ENCODE measurements at places on chromosomes 2 and 18. TPM values are rescaled to one million over a fixed set of nuclear protein-coding genes. Genes with fewer than 3 reads are reported as not detected.

The FAM98A gene
- 57.1 TPM for total RNA-seq

The ALPG gene
- not detected for total RNA-seq

The PDE6D gene
- 26.1 TPM for total RNA-seq

The SPP2 gene
- total RNA-seq, result not detected

The ZBTB7C gene
- under 0.01 TPM for total RNA-seq

The VWA3B gene
- total RNA-seq, result not detected

The PLEK gene
- not detected for total RNA-seq

The FKBP7 gene
- 1.8 TPM for total RNA-seq

GRCh38 chr2:170486730-170487129 is 228.4 kb upstream of the SP5 start:
- DNase-seq, result no peak

DNA sequence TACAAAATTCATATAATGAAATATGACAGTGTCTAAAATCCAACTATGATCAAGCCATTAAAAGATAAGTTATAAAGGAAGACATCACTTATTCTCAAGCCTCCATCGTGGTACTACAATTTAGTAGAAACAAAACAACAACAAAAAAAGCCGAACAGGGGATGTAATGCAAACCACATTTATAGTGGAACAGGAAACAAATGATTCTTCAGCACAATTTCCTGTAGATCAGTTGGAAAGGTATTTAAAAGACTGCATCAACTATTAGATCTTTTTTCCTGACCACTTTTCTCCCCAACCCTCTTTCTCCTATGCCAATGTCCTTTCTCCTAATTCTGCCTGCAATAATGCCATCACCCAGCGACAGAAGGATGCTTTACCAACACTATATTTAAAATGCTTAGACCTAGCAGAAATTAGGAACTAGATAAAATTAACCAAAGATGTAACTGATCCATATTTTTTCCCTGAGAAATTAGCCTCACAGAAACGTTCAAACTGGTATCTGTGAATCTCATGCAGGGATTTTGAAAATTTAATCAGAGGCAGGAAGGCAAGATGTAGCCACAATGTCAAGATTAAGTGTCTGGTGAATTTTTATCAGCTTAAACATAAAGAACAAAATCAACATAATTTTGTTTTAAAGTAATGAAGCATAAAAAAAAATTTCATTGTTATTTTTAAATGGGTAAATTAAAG is 271.4 kb downstream of the TCF4 start:
- DNase-seq, result no peak

GRCh38 chr2:239970004-239970623 is 55.0 kb downstream of the NDUFA10 start:
- no peak for DNase-seq

GRCh38 chr2:167842047-167842446 is 405.3 kb downstream of the STK39 start:
- no peak for DNase-seq

DNA sequence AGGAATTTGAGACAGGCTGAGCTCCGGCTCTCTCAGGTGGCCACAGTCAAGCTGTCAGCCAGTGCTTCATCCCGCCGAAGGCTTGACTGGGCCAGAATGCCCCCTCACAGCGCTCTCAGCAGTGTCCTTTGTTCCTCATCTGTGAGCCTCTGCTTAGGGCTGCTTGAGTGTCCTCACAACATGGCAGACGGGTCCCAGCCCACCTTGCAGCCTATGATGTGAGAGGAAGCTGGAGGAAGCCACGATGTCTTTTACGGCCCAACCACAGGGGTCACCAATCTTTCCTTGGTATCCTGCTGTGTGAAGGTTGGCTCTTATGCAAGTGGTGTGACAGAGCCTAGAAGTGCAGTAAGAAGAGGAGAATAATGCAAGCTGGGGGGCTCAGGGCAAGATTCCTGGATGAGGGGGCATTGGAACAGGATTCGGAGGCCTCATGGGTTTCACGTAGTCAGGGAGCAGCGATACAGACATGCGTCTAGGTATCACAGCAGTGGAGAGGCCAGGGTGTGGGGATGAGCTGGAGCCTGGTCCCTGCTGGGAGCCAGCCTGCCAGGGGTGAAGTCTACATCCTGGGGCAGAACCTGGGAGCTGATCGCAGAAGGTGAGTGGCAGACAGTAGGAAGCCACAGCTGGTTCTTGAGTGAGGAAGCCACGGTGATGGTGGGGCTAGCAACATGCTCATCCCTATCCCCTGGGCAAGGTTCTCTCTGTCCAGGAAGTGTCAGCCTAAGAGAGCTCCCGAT is 234.1 kb downstream of the GLI2 start:
- DNase-seq, result no peak

DNA sequence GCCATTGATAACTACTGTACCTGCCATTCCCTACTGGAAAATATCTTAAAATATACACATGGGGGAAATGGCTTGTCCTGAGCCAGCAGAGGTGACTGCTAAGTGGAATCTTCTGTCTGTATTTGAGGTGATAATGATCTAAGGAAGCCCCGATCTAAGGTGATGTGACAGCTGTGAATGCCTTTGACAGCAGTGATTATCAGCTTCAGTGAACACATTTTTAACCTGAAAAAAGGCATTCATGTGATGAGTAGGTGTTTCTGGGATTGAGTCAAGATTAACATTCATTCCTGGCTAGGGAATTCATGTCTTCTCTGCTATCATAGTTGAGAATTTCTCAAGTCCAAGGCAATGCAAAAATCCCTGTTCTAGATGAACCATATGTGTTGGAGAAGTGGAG is 9.1 kb upstream of the MAPRE2 start:
- DNase-seq, result no peak

- no peak for DNase-seq
Measured at GRCh38 chr2:67612576-67613042, 215.5 kb downstream of the ETAA1 start.

GRCh38 chr2:190283783-190284182 is 35.8 kb downstream of the HIBCH start:
- peak; percentile 50 for DNase-seq

GRCh38 chr2:195830968-195831950 is 174.2 kb downstream of the SLC39A10 start:
- DNase-seq, result no peak

- peak; percentile 24 for DNase-seq
Measured at GRCh38 chr2:219496825-219497494, 1.7 kb upstream of the GMPPA start.

DNA sequence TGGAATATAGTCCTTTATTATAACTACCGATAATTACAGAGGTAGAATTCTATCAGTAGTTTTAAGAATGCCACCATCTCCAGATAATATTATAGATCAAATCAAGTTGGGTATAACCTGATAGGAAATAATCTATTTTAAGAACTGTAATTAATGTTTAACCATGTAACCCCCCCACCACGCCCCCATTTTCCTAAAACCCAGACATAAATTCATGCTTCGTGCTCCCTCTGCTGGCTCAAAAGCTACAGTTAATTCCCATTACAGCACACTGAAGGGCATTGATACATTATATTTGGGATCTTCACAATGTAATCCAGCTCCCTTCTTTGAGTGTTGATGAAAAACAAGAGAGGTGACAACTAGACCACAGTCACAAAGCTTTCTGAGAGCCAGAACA is 228.0 kb upstream of the SMAD7 start:
- no peak for DNase-seq

- no peak for DNase-seq
Measured at GRCh38 chr2:192584976-192585375, 390.2 kb upstream of the TMEFF2 start.

- DNase-seq, result no peak
Measured at GRCh38 chr2:80092474-80092873, 212.1 kb downstream of the LRRTM1 start.

GRCh38 chr2:60028849-60029565 is 524.4 kb downstream of the BCL11A start:
- peak; percentile 32 for DNase-seq

GRCh38 chr18:8786483-8787370 is 81.4 kb downstream of the MTCL1 start:
- peak; percentile 91 for DNase-seq

All from foreskin keratinocyte (primary cell).